Glomerular endothelial cell (primary cell): ENCODE measurements at places on chromosomes 4 and X. TPM values are rescaled to one million over a fixed set of nuclear protein-coding genes. Genes with fewer than 3 reads are reported as not detected.

HCFC1 gene
- 54.4 and 91.0 TPM in 2 replicates for total RNA-seq

- no peak for DNase-seq
Observed at GRCh38 chr4:178941975-178942374, 1499.7 kb upstream of the AGA start.

DNA sequence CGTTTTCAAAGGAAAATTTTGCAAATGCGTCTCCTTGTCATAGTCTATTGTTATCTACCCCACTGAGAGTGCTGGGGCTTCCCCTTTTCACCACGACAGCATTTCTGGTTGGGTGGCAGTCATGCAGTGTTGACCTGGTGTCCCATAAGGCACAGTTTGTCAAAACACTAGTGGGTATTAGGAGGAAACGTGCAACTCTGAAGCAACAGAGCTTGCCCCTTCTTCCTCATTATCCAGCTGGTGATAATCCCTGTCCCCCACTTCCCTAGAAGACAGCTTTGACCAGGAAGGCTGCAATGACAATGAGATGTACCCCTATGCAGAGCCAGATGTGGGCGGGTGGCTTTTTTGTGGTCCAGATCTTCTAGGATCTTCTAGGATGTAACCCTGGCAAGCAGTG, 1.8 kb downstream of the TBC1D1 start:
- DNase-seq, result no peak

DNA sequence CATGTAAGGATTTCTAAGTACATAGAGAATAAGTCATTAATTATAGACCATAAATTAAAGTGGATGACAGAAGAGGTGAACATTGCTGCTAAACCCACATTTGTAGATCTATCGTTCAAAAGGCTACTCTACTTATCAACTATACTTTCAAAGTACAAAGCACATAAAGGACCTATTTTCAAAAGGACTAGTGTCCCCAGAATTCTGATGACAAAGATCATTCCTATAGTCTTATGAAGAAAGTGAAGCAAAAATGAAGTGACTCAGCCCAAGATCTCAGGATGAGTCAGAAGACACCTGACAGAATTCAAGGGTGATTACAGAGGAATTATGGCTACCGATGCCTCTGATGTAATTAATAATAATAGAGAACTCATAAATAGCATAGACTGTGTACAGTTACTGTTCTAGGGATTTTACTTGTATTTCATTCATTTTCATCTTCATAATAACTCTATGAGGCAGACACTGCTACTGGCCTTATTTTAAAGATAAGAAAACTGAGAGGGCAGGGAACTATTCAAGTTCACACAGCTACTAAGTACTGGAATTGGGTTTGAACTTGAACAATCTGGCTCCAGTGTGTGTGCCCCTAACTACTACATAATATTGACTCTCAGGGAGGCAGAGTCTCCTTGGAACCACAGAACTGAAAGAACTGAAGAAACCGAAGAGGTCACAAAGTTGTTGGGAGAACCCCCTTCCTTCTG, 17.1 kb downstream of the USP46 start:
- no peak for DNase-seq

- no peak for DNase-seq
Observed at GRCh38 chrX:97320305-97320704, 436.6 kb downstream of the RPA4 start.

DNA sequence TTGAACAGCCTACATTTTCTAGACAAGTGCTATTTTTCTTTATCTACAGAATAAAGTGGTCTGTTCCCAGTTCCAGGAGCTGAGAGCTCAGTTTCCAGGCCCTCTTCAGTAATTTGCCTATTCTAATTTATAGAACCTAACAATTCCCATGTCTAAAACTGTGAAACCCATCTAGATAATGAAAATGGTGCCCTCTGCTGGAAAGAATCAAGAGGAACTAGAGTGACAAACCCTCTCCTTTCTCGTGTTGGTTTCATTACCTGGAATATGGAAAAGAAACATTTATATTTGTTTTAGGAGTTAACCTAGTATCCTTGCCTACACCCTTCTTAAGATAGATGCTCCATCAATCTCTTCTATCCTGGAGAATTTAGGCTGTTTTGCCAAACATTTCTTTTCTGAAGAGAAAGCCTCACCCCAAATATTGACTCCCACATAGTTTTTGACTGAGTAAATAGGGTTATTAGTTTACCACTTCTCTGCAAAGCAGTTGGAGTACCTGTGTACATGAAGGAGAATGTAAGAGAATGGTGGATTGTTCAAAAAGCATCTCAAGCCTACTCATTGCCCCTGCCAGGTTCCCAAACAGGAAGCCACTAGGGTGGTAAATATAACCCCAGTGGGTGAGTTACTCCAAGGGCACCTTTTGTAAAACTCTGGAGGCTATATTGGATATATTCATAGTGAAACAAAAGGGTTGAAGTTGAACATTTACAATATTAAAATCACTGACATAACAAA, 121.6 kb downstream of the RASL11B start:
- peak; percentile 51 for DNase-seq
